Activated CD4-positive, CD25-positive, alpha-beta regulatory T cell (primary cell): ENCODE measurements at places on chromosomes 12 and 14.

DNA sequence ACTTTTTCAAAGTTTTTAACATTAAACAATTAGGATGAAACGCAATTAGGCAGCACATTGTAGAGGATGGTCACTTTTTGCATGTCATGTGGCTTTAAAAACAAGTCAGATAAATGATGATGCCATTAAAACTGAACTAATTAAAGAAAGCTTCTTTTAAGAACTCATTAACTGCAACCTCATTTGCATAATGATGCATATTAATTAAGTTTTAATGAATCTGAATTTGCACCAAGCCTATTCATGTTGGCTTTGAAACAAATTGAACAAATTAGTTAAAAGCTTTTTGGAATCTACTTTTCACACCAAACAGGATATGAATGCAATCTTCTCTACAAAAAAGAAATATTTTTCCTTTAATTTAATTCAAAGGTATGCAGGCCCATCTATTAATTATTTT lies 499.0 kb downstream of the VRK1 start:
- no peak for DNase-seq

- DNase-seq = no peak
These were observed 140.5 kb downstream of the ZFP36L1 start for GRCh38 chr14:68652433-68652690.

DNA sequence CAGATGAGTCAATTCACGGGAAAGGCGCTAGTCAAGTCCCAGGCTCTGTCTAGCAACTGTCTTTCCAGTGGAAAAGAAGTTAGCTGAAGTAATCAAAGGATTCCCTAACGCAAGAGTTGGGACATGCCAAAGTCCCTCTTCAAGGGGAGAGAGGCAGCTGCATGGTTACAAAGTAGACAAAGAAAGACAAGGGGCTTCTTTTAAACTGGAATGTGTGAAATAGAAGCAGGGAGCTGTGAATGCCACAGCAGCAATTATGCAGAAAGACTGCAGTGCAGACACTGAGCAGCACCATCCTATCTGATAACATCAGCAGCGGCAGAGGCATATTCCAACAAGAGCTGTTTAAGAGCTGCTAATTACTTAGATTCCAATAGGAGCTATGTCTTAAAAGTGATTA lies 12.5 kb upstream of the CIPC start:
- no peak for DNase-seq

DNA sequence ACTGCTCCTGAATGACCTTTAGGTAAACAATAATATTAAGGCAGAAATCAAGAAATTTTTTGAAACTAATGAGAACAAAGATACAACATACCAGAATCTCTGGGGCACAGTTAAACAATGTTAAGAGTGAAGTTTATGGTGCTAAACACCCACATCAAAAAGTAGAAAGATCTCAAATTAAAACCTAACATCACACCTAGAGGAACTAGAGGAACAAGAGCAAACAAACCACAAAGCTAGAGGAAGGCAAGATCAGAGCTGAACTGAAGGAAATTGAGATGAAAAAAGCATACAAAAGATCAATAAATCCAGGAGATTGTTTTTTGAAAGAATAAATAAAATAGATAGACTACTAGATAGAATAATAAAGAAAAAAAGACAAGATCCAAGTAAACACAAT lies 7.2 kb downstream of the OR8S1 start:
- DNase-seq = no peak

- no peak for DNase-seq
These were observed 86.3 kb downstream of the DCAF5 start for GRCh38 chr14:69066396-69067171.

DNA sequence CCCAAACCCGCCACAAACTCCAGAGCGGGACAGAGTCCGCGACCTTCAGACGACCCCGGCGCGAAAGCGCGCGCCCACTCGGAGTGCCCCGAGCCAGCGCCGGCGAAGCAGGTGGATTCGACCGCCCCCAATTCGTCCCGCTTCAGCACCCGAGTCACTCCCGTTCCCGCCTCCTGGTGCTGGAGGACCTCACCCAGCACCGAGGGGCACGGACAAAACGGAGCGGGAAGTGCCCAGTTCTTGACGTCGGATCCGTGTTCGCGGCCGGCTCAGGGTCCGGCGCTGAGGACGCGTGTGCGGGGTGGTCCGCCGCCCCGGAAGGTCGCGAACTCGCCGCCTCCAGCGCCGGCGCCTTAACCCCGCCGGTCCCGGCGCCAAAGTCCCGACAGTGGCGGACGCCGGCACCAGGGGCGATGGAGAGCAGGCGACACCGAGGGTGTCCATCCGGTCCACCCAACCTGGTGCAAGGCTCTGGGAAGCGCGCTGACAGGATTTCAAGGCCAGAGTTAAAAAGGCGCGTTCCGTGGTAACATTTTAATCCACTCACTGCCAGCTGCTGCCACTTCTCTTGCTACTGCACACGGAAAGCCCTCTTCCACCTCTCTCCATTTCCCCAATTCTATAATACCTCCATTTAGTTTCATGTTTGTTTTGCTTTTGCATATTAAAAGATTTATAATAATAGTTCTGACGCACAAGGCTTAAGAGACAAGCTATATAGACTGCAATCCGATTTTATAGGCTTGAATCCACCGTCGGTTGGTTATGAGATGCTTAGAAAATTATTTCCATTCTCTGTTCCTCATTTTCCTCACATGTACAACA lies 240.0 kb upstream of the CPNE8 start:
- DNase-seq = no peak

- no peak for DNase-seq
These were observed 59.6 kb upstream of the ACTN1 start for GRCh38 chr14:69038455-69039287.

DNA sequence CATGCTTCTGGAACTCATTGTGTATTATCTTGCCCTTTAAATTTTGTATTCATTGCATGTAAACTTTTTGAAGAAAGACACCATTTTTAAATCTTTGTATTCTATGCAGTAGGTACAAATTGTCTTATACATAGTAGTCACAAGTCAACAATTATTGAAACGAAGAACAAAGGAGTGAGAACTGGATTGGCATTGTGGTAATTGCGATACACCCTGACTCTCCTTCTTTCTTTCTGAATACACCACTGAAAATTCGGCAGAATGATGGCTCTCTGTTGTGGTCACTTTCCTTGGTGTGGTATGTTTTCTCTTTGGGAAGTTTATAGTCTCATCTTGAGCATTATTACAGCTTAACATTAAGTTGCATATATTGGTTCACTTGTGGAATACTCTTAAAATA lies 34.1 kb downstream of the SLC16A7 start:
- DNase-seq = no peak

DNA sequence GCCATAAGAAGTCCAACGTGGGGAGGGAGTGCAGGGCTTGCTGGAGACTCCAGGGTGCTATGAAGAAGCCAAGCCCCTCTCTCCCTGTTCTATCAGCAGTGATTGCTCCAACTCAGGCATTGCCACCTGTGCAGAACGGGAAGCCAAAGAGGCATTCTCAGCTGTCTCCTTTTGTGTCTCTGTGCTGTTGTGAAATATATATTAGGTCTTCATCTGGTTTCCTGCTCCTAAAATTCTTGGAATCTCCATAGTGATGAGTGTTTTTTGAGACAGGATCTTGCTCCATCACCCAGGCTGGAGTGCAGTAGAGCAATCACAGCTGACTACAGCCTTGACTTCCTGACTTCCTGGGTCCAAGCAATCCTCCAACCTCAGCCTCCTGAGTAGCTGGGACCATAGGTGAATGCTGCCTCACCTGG lies 51.2 kb upstream of the AEBP2 start:
- DNase-seq = no peak

GRCh38 chr12:110351119-110351518 lies 52.4 kb downstream of the ANAPC7 start:
- no peak for DNase-seq

GRCh38 chr12:66354291-66354690 lies 52.0 kb downstream of the HELB start:
- DNase-seq = no peak

- DNase-seq = no peak
These were observed 804.4 kb downstream of the FLRT2 start for GRCh38 chr14:86334355-86334754.

DNA sequence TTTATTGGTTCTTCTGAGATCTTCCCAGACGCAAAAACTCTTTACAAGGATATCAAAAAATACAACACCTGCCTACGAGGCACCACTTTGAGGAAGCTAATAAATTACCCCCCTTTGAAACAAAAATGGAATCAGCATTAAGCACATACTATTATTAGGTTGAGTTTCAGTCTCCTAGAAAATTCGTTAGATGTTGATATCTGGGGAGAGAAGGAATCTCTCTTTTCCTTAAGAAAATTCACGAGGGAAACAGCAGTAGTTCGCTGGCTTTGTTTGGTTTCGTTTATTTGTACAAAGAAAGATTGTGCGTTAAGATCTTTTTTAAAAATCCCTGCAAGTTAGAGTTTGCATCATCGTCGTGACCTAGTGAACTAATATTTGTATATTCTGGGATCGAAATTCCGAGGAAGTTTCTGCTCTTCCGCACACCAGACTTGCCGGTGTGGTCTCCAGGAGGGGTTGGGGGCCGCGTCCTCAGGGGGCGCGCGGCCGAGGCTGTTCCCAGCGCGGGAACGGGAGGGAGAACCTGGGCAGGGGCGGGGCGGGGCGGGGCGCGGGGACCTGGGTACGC lies 12.1 kb downstream of the NKX2-1 start:
- no peak for DNase-seq

DNA sequence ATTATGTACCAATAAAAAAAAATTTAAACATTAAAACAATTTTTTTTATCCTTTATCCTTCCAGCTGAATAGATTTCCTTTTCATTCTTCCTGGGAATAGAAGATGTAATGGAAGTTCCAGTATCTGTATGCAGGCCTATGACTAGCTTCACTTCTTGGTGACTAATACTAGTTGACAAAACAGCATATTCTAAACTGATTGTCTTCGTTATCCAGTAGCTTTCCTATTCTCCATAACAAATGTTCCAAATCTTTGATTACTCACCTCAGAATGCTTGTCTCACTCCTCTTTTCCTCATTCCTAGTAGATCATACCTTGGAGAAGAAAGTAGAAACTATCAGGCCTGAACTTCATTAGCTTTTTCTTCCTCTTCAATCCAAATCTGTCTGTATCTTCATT lies 70.7 kb downstream of the PLEKHA5 start:
- DNase-seq = no peak

- DNase-seq = no peak
These were observed 64.1 kb upstream of the HECTD1 start for GRCh38 chr14:31271648-31272047.

GRCh38 chr14:23428686-23429495 lies 6.6 kb downstream of the MYH7 start:
- DNase-seq = no peak

DNA sequence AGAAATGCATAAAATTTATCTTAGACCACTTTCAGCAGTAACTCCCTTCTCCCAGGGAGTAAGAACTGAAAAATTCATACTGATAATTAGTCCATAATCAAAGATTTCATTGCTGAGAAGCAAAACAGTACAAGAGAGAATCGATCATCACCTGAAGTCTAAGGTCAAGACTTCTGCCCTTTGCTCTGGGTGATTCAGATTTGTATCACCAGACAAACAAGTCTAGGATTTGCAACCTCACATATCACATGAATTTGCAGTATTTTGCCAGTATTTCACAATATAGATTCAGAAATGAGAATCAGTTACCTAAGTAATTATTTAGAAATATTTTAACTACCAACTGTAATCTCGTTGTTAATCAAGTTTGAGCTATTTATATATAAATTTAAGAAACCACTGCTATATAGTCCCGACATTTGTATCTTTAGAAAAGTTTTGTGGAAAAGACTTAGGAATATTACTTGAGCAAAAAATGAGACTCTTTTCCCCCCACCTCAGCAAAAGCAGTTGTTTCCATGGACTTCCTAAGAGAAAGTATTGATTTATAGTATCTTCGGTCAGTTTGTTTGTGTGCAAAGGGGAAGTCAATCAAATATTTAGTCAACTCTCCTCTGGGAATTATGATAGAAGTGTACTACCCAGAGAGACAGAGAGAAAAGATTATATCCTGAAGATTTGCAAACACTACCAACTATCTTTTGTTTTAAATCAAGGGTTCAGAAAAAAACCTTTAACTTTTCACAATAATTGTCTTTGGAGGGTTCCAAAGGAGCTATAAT lies 840.1 kb downstream of the TRHDE start:
- DNase-seq = no peak

- DNase-seq = no peak
These were observed 898.3 kb downstream of the VRK1 start for GRCh38 chr14:97695456-97695981.
